ENCODE measurements at places on chromosomes 3 and 15. TPM values are rescaled to one million over a fixed set of nuclear protein-coding genes. Genes with fewer than 3 reads are reported as not detected.

CP gene
- 0.32 TPM for total RNA-seq

GRCh38 chr3:37891227-37891626 is 29.5 kb downstream of the CTDSPL start:
- no peaks in the 10 kb centered on the region for H3K27me3 ChIP-seq
- H3K27ac ChIP-seq: no peak overlapping the region
- no peak overlapping the region for H3K4me3 ChIP-seq
- peaks cover 4% of the 10 kb centered on the region for H3K36me3 ChIP-seq
- H3K4me1 ChIP-seq: peaks cover 59% of the 10 kb centered on the region
- no peak for DNase-seq

FGF12 gene
- not detected for total RNA-seq

- H3K27ac ChIP-seq: peak overlapping the region; percentile 31
- no peaks in the 10 kb centered on the region for H3K27me3 ChIP-seq
- peaks cover 8% of the 10 kb centered on the region for H3K36me3 ChIP-seq
- no peak for DNase-seq
These were observed 14.2 kb downstream of the DZIP3 start for GRCh38 chr3:108603691-108604090.

DBR1 gene
- 18.3 TPM for total RNA-seq

DNA sequence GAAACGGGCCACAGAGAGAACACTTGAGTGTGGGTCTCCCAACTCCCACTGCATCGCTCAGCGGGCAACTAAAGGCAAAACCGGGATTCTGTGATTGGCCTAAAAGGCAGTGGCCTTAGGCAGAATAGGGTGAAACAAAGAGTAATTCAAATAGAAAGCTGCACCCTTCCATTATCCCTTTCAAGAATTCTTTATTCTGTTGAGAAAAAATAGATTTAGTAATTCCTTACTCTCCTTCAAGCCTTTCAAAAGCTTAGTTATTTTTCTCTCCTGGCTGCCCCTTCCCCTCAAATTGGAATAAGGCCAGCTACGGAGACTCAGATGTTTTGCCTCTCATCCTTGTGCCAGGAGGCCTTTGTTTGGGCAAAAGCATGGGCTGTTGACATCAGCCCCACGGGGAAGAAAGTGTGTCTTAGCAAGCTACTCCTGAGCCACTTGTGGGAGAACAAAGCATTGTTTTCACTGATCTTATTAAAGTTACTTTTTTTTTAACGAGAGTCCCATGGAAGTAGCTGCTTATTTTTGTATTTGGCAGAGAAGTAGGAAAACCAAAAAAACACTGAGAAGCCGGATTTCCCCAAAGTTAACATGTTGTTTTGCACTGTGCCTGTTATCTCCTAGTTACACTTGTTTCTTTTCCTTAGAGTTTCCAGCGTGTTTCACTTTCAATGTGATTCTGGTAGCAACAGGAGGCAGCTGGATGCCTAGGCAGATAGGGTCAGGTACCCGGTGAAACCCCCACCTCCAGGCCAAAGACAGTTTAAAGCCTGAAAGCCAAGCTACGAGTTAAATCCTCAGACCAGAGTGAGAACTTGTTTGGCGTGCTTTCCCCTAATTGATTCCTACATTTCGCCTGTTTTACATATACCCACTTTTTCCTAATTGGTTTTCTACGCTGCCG is 2.2 kb downstream of the ST6GAL1 start:
- H3K27me3 ChIP-seq: no peaks in the 10 kb centered on the region
- DNase-seq: no peak
- peaks cover 22% of the 10 kb centered on the region for H3K36me3 ChIP-seq

All from osteocyte (in vitro differentiated cells).